ENCODE measurements at places on chromosomes 1 and 21.
A peak's percentile ranks its signal among the peaks of the same experiment; 100 is the strongest.

DNA sequence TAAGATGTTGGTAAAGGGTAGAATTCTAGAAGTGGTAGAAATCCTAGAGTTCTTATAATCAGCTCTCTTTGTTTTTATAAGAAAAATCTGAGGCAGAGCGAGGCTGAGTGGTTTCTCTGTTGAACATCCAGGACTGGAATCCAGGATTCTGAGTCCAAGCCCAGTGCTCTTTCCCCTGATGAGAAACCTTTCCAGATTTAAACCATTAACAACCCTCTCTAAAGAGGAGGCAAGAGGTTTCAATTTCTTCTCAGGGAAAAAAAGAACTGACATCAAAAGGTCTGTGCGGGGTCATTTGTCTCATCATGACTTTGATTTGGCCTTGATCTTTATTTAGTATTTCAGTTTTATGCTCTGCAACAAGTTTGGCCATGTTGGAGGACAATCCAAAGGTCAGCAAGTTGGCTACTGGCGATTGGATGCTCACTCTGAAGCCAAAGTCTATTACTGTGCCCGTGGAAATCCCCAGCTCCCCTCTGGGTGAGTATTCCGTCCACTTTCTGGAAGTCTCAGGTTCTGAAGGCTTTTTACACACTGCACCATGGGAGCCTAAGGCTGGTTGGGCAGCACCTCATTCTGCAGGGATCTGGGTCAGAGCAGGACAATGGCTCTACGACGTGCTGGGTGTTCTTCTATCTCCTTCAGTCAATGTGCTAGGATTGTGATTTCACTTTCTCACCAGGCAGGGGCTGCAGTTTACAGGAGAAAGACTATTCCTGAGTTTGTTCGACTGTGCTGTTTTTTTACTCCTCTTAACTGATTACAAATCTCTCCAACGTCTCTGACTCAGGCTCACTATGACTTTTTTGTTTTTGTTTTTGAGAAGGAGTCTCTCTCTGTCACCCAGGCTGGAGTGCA lies 18.9 kb upstream of the CCT8 start:
- no peak for DNase-seq

DNA sequence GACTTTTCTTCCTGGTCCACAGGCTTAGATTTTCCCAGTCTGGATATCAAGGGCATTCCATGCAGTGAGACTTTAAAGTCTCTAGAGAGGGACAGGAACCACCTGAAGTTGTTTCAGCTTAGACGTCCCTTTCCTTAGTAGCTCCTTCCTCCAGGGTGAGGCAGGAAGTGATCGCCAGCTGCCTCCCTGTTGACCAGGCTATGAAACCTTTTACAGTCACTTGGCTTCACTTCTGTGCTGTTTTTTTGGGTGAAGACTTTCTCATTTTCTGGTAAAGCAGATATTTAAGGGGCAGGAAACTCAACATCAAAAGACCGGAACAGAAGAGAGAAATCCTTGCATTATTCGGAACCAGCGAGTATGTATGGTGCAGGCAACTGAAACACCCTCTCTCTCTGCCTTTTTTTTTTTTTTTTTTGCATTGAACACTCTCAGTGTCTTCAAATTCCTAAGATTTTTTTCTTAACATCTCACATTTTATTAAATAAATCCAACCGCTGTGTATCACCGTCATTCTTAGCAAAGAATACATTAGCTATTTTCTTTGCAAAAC lies 234.6 kb upstream of the IRF2BP2 start:
- DNase-seq: no peak

GRCh38 chr1:225871359-225872074 lies 10.7 kb downstream of the TMEM63A start:
- no peak for DNase-seq

GRCh38 chr1:55209247-55209646 lies 5.9 kb downstream of the USP24 start:
- DNase-seq: no peak

- no peak for DNase-seq
These were observed 28.2 kb upstream of the ETS2 start for GRCh38 chr21:38777531-38777930.

GRCh38 chr21:17612023-17612564 lies 607 bp downstream of the BTG3 start:
- DNase-seq: no peak

- peak; percentile 14 for DNase-seq
These were observed 58.1 kb upstream of the COA6 start for GRCh38 chr1:234315091-234315541.

GRCh38 chr1:186760446-186760845 lies 68.3 kb upstream of the PLA2G4A start:
- DNase-seq: no peak

GRCh38 chr1:36083635-36084496 lies at the start of gene TEKT2:
TEKT2 (plus strand) TSS chr1:36084094; CDS start chr1:36084922, 828 bp downstream.
- no peak for DNase-seq

DNA sequence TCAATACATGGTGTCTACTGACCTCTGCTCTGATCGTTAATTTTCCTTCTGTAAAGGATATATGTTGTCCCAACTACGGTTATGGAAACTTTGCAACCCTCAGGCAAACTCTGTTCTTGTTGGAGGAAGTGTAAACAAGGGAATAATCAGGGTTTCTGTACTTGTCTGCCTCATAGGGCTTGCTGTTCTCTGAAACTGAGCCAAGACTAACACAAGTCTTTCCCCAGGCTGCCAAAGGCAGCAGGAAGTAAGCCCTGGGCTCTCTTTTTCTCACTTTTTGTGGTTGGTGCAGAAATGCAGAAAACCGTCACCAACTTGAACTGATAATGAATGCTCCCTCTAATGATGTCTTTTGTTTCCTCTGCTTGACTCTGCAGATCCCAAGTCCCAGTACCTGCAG lies 7.6 kb downstream of the CYP4X1 start:
- no peak for DNase-seq

- DNase-seq: no peak
These were observed 5.1 kb upstream of the MED18 start for GRCh38 chr1:28323720-28324119.

- no peak for DNase-seq
These were observed 119.7 kb upstream of the WNT4 start for GRCh38 chr1:22262583-22262982.

GRCh38 chr1:180504186-180504585 lies 1.8 kb upstream of the ACBD6 start:
- no peak for DNase-seq

GRCh38 chr1:84506729-84507453 lies 510 bp upstream of the GNG5 start:
- DNase-seq: no peak

DNA sequence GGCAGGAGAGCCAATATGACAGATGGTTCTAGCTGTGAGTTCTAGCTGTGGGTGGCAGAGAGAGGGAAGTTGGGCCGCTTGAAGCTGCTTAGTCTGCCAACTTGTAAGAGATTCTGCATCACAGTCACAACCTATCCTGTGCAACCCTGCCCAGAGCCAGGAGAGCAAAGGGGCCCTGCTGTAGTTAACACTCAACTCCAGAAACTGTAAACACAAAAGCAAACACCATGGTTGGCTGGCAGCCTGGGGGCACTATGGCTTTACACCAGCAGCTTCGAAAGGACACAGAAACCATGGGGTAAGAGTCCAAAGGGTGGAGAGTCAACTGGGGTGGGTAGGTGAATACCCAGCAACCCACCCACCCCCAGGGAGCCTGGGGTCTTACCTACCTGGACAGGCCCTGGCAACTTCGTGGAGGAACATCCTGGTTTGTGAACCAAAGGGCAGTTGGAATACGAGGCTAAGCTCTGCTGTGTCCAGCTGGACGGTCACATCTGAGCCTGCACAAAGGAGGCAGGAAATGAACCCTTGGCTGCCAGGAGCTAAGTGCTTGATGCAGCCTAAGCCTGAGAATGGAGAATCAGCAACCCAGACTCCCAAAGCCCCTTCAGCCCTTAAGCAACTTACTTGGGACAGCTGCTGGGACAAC lies 6.4 kb downstream of the INPP5B start:
- DNase-seq: no peak

DNA sequence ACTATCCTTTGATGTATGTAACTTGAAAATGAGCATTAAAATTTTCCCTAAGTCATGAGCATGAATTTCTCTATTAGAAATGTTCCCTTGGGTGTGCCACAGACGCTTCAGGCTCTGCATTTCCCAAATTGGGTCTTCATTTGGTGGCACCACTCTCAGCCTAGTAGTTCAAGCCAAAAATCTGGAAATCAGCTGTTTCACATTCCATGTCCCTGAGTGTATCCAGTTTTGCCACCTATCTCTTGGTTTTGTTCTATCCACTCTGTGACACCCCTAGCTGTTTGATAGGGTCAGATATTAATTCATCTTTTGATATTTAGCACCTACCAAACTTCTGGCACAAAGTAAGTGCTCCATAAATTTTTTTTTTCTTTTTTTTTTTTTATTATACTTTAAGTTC lies 89.5 kb upstream of the DPH5 start:
- DNase-seq: no peak

GRCh38 chr1:30476911-30477459 lies 246.4 kb downstream of the MATN1 start:
- DNase-seq: no peak

DNA sequence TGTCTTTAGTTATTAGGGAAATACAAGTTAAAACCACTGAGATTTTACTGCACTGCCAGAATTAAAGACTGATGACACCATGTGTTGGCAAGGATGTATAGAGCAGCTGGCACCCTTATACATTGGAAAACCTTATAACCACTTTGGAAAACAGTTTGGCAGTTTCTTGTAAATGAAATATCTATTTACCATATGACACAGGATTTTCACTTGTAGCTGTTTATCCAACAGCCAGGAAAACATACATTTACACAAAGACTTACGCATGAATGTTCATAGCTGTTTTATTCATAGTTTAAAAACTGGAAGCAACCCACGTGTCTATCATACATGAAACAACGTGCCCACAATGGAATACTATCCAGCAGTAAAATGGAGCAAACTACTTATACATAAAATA lies 45.3 kb downstream of the PRRC2C start:
- no peak for DNase-seq

GRCh38 chr1:10903821-10904220 lies 107.4 kb upstream of the CASZ1 start:
- DNase-seq: no peak

- DNase-seq: no peak
These were observed 11.3 kb upstream of the SYT6 start for GRCh38 chr1:114164840-114165543.

GRCh38 chr1:219553934-219554502 lies 58.9 kb downstream of the ZC3H11B start:
- DNase-seq: no peak

DNA sequence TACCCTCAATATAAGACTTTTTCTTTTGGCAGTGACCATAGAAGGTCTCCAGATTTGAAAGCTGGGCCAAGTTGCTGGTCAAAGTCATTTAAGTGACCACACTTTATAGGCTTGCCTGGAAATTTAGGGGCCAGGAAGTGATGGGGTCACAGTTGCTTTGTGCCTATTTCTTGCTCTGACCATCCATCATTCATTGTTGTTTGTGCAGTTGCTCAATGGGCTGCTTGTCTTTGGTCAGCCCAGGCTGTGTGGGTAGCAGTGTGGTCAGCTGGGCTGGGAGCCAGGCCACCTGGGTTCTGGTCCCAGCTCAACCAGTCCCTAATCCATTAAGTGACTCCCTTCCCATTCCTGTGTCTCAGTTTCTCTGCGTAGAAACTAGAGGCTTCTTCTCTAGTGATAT lies 2.1 kb upstream of the OTUD7B start:
- DNase-seq: no peak

- no peak for DNase-seq
These were observed 99.8 kb upstream of the HOOK1 start for GRCh38 chr1:59714966-59715365.

- DNase-seq: no peak
These were observed 47.7 kb downstream of the ZNF644 start for GRCh38 chr1:90973897-90974798.

GRCh38 chr1:30760596-30761324 lies 3.2 kb upstream of the LAPTM5 start:
- DNase-seq: no peak

DNA sequence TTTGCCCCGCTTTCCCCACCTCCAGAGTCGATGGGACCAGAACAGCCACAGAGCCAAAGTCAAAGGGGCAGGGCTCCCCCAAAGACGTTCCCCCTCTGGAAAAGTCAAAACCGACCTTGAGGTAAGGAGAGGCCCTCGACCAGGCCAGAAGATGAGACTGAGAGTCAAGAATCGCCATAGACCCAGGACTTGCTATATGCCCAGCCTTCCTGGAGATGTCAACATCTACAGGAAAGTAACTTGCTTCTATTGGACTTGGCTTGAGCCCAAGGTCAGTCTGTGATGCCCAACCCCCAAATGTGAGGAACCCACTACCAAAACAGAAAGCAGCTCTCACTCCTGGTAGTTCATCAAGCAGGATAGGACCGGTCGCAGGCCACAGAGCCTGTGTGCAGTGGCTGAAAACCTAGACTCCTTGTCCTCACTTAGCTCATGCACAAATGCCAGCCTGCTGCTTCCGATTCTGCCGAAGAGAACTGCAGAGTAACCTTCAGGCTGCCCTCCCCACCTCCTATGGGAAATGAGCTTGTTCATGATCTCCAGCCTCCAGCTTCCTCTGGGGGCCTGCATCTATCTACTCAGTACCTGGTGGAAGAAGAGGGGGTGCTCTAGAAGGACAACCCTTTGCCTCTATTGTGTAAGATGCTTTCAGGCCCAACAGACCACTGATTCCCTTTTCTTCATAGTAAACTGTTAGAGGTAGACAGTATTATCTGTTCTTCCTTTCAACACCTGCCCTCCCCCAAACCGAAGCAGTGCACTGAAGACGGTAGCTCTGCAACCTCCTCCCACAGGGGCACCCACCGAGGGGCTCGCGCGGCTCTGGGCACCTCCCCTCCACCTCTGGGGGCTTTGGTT lies 1.4 kb downstream of the ACOT7 start:
- DNase-seq: no peak

GRCh38 chr1:28144203-28145135 lies 32.0 kb downstream of the PTAFR start:
- DNase-seq: no peak

DNA sequence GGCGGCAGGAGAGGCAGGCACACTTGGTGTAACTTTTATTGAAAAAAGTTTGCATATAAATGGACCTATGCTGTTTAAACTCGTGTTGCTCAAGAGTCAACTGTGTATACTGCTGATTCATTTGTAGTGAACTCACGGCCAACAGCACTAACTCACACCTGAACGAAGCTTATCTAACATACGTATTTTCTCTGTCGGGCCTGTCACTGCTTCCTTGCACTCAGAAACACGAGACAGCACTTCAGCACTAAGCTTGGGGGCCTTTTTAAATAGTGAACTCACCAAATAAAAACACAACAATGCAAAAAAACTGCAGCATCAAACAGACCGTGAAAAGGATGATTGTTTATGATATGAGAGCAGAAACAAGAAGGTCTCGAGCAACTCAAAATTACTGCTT lies 58.9 kb upstream of the NEK2 start:
- DNase-seq: no peak
